Effector memory CD4-positive, alpha-beta T cell (primary cell): ENCODE measurements at places on chromosomes 4 and X.

DNA sequence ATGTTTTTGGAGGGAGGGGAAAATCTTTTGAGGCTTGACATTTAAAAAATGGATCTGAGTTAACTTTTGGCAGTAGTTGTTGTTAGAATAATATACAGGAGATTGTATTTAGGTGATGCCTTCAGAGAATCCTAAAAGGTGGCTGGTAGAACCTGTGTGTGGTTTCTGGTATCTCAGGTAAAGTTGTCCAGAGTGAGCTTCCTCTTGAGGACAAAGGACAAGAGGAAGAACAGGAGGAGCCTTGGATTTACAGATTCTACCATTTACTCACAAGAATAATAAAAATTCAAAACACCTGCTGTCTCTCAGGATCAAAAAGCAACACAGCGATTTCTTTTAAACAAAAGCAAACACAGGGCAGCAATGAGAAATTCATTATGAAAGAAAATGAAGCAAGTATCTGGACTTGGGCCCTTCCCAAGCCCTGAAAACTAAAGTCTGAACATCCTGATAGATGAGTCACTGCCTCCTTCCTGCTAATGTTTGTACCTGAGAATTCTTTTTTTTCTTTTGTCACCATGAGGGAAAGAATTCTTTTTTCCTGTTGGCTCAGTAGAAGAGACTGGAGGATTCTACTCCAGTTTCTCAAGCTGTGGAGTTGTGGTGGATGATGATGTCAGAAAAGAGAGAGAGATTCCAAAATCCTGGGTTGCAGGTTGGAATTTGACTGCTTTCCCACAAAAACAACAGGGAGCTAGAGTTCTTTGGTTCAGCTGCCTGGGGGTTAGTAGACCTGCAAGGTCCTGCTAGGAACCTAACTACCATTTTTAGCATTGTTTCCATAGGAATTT lies 31.5 kb upstream of the RAPGEF2 start:
- no peak for DNase-seq

DNA sequence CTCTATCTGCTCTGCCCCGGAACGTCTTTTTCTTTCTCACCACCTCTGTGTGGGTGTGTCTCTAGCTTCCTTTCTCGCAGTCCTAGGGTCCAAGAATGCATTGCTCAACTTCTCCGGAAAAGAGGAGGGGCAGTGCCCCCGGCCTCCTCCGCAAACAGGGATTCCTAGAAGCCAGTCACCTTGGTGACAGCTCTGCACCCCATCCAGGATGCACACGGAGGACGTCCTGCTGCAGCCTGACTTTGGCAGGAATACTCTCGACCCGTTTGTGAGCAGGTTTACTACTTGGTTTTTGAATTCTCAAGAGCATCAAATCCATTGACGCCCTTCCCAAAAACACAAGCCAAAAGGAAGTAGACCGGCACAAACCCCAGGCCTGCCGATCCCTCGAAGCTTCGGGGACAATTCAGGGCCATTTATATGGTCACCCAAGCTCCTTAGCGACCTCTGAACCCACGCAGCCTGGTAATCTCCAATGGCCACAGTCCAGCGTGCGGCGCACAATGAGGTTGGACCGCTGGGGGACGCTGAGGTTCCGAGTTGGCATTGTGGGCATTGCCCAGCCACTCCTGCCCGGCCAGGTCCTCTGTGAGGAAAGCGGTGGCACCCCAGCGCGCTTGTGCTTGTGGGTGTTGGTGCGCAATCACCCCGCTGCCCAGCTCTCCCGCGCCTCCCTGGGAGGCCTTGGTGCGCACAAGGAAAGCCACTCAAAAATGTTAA lies 9.8 kb downstream of the NKX3-2 start:
- no peak for DNase-seq

DNA sequence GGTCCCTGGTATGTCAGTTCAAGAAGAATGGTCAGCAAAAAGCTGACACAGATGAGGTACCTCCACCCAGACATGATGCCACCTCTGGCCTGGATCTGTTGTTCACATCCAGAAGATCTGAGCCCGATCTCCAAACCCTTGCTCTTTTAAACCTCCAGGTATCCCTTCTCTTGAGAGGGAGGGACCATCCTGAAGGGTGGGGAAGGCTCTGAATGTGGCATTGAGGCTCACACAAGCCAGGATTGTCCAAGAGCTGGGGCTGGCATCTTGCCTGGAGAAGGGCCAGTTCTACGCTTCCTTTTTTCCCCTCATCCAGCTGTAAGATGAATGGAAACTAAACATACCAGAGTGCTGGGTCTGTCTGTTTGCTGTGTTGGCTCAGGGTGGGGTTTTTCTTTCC lies at the start of gene ITIH6:
Gene ITIH6 (minus strand): TSS at position 119 of the 400 bp plus-strand sequence. CDS start 45 bp downstream, at position 74.
- no peak for DNase-seq

DNA sequence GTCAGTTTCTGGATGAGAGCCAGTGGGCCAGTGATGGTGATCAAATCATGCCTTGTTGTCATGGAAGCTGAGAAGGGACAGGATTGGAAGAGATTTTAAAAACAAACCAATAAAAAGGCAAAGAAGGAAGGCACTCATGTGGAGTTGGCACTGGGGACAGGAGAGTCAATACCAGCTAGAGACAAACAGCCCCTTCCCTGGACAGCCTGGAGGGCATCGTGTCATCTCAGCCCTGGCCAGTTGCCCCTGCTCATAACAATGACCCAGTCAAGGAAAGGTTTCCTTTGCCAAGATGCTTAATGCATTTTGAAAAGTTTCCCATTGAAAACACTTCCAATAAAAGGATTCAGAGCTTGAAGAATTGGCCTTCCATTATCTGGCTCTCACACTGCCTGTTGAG lies 55.5 kb downstream of the SCML1 start:
- no peak for DNase-seq

DNA sequence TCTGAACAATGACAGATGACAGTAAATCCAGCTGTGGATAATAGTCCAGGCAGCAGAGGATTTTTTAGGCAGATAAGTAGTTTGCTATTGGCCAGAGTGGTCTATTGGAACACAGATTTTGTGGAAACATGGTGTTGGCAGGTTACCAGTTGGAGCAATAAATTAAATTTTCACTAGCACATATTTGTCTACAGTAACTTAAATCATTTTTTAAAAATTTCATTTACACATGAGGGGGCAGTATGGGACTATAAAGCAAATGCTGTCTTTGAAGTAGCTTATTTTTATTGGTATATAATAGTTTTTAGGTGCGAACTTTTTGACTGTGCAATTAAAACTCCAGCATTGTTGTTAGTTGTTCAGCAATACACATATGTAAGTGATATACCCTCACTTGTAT lies 289.8 kb downstream of the ARHGAP10 start:
- DNase-seq = no peak

- no peak for DNase-seq
These were observed 84.7 kb downstream of the NHS start for GRCh38 chrX:17459661-17460060.

DNA sequence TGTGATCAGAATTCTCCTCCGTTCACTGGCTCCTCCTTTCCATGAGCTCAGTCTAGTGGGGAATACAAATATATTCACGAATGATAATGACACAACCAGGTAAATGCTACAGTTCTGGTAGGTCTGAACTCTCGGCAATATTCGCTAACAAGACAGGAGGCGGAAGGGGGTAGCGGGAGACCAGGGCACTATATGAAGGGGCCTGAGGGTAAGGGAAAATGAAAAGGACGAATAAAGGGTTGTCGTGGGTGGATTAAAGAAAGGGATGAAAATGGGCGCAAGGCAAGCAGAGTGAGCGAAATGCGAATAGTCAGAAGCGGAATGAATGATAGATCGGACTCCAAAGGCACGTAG lies 743 bp downstream of the NKAP start:
- no peak for DNase-seq

- no peak for DNase-seq
These were observed 243.4 kb downstream of the AR start for GRCh38 chrX:67787196-67787595.

- DNase-seq = no peak
These were observed 4.1 kb downstream of the HS6ST2 start for GRCh38 chrX:132954323-132954722.

- DNase-seq = no peak
These were observed 542.3 kb downstream of the BCOR start for GRCh38 chrX:39555431-39555830.

- DNase-seq = no peak
These were observed 194.7 kb downstream of the GALNTL6 start for GRCh38 chr4:172007889-172008288.

DNA sequence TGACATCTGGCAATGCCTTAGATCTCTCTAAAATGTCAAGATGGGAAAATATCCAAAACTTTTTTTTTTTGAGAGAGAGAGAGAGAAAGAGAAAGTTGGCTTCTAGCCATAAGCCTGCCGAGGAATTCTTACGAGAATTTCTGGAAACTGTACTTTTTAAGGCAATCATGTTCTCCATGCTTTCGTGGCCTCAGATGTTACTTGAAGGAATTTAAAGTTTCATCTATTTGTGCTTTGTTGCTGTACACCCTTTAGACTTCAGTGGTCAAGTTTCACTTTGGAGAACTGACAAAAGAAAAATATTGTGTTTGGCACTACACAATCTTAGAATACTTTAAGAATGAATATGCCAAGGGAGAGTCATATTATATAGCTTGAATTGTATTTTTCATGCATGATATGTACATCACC lies 53.9 kb downstream of the FAT4 start:
- no peak for DNase-seq

- DNase-seq = no peak
These were observed 103.4 kb upstream of the HS3ST1 start for GRCh38 chr4:11532138-11532537.

DNA sequence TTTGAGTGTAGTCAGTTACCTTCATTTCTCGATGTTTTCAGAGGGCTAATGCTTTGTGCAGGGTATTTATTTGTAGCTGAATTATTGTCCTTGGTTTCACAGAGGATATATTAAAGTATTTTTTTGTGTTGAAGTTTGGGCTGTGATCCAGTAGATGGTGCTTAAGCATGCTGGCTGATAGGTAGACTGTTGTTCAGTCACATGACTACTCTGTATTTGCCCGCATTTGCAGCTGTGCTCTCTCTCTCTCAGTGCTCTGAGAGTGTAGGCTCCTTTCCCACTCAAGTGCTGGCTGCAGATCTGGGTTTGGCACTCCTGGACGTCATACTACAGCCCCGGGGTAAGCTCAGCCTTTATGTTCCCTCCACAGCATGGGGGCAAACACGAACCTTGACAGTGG lies 21.7 kb downstream of the RAB40AL start:
- no peak for DNase-seq

GRCh38 chrX:40174854-40175510 lies 77.2 kb upstream of the BCOR start:
- no peak for DNase-seq

DNA sequence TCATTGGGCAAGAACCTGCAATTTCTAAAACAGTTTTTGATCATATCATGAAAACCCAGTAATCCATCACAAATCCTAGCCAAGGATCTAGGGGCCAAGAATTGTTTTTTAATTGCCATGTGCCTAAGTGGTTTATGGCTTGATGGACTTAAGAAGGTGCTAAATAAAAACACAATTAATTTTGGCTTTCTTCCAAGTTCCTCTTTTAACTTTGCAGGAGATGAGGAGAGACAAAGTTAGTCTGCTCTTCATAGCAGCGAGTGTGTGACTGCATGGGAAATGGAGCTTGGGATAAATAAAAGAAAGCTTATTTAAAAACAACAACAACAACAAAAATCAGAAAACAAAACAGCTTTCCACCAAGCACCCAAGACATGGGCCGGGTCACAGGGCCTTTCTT lies 41.4 kb downstream of the ARHGEF9 start:
- DNase-seq = no peak

GRCh38 chr4:2350982-2351381 lies 67.5 kb downstream of the ZFYVE28 start:
- no peak for DNase-seq

DNA sequence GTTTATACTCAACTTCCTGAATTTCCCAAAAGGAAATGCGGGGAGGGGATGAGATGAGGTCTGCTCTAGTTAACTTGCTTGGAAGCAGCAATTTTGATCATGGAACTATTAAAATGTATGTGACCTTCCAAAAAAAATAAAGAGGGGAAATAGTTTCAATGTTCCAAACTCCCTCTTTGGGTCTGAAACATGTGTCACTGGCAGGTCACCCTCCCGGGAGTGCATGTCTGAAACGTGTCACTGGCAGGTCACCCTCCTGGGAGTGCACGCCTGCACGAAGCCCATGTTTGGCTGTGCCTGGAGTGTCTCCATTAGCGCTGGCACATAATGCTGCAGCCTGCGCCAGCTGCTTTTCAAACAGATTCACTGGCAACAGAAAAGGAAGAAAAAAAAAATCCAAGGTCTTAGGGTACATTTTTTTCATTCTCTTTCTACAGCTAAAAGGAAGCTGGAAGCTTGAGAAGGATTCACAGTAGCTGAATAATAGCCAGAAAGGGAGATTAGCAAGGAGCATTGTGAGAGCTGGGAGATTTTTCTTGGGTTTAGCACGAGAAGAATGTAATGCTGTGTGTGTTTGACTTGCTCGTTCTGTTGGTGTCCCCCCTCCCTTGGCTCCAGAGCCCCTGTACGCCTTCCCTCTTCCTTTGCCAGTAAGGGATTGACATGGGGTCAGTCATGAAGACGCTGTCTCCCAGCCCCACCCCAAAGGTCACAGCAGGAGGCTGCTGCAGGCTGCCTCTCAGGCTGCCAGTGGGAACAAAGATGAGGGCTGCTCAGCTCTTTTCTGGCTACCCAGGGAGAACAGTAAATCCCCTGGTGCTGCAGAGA lies 39.2 kb upstream of the TLR3 start:
- no peak for DNase-seq

- DNase-seq = no peak
These were observed 13.3 kb downstream of the CXCL2 start for GRCh38 chr4:74085669-74086068.

DNA sequence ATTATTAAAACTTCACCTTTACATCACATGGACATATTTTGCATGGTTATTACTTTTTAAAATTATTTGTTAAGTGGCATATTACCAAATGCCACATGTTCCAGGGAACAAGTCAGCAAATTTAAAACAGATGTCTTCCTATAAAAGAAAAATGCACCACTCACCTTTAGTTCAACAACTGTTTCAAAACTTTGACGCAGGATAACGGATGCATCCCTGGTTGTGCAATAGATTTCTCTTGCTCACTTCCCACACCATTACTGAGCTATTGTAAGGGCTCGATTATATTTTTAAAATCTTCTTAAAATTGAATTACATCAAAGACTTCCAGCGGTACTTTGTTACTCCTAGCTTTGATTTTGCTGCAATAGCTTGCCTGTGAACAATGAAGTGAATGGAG lies 93.0 kb upstream of the ARHGAP24 start:
- no peak for DNase-seq

DNA sequence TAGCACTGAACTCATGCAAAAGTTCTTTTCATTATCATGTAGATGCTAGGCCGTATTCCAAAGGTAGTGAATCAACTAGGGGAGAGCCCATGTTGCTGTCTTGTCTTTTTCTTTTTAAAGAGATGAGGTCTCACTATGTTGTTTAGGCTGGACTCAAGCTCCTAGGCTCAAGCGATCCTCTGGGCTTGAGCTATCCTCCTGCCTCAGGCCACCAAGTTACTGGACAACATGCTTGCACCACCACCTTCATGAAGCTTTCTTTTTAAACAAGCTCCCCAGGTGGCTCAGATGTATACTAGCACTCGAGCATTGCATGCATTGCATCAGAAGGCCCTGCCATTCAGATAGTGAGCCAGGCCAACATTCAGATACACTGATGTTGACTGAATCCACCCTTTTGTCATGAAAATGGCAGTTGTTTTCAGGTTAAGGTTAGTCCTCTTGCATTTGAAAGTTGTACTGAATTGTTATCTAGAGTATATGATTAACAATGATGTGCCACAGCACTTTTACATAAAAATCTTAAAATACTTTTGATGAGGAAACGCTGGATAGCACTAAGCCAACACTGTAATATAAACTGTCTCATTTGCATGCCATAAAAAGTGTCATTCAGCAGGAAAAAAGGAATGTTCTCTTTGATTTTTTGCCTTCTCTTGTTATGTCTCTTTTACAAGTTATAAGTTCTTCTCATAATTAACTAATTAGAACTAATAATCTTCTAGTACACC lies 76.7 kb downstream of the FNIP2 start:
- DNase-seq = no peak
